ENCODE measurements at places on chromosomes 2 and 18. TPM values are rescaled to one million over a fixed set of nuclear protein-coding genes. Genes with fewer than 3 reads are reported as not detected.

GRCh38 chr2:1546023-1546591 lies 132.8 kb downstream of the TPO start:
- H3K36me3 ChIP-seq: no peaks in the 10 kb centered on the region
- no peak for DNase-seq
- H3K27ac ChIP-seq: no peak overlapping the region
- no peak overlapping the region for H3K4me3 ChIP-seq
- H3K4me1 ChIP-seq: peaks cover 14% of the 10 kb centered on the region

DNA sequence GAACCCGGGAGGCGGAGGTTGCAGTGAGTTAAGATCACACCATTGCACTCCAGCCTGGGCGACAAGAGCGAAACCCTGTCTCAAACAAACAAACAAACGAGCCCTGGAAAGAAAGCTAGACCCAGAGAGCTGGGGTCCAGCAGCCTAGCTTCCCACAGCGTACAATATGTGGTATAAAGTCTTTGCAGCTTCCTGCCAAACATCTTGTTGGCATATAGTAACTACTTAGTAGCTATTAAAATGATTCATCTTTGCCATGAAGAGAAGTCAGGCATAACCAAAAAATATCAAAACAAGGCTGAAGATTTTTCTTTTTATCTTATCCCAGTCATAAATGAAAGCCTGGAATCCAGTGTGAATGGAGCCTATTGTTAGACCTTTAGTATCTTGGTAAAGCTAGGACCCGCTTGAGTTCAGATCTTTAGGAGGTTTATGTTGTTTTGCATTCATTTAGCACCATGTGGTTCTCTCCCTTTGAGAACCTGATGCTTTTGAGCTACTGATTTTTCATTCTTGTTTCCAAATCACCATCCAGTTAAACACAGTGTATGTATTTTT lies 139.7 kb upstream of the NOSTRIN start:
- H3K36me3 ChIP-seq: no peaks in the 10 kb centered on the region
- no peaks in the 10 kb centered on the region for H3K27me3 ChIP-seq
- H3K27ac ChIP-seq: no peak overlapping the region
- H3K4me1 ChIP-seq: peaks cover 6% of the 10 kb centered on the region
- H3K4me3 ChIP-seq: no peak overlapping the region

DNA sequence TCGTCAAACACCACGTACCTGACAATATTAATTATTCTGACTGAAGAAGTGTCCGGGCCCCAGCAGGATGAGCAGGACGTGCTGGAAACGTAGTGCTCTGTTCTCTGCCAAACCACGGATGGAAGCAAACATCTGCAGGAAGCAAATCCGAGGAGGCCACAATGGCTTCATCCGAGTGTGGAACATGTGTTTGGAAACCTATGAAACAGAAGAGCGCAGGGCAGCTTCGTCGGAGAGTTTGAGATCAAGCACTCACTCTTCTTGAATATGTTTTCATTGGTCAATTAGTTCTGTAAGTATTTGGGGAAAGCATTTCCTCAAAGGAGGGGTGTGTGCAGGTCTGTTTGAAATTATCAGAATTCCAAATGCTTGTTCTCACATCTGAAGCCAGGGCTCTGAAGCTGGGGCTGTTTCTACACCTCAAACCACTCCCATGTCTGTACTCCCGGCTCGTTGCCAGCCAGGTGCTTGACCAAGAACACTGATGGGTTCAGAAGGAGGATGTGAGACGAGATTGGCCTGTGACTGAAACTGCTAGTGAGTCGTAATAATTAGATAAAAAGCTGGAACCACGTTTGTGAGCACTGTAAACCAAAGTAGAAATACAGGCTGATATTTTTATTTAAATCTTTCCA lies 356.6 kb upstream of the SALL3 start:
- H3K27ac ChIP-seq: no peak overlapping the region
- H3K4me3 ChIP-seq: no peak overlapping the region
- H3K27me3 ChIP-seq: no peaks in the 10 kb centered on the region
- no peaks in the 10 kb centered on the region for H3K4me1 ChIP-seq
- DNase-seq: no peak
- no peaks in the 10 kb centered on the region for H3K36me3 ChIP-seq

- H3K36me3 ChIP-seq: no peaks in the 10 kb centered on the region
- no peak overlapping the region for H3K27ac ChIP-seq
- no peaks in the 10 kb centered on the region for H3K27me3 ChIP-seq
- H3K4me3 ChIP-seq: no peak overlapping the region
- no peak for DNase-seq
- H3K4me1 ChIP-seq: no peaks in the 10 kb centered on the region
Measured at GRCh38 chr2:107025869-107026380, 140.0 kb upstream of the ST6GAL2 start.

GRCh38 chr2:191777351-191777750 lies 69.5 kb downstream of the CAVIN2 start:
- H3K27me3 ChIP-seq: no peaks in the 10 kb centered on the region
- DNase-seq: no peak
- no peak overlapping the region for H3K4me3 ChIP-seq
- H3K27ac ChIP-seq: no peak overlapping the region
- H3K4me1 ChIP-seq: no peaks in the 10 kb centered on the region
- H3K36me3 ChIP-seq: no peaks in the 10 kb centered on the region

DNA sequence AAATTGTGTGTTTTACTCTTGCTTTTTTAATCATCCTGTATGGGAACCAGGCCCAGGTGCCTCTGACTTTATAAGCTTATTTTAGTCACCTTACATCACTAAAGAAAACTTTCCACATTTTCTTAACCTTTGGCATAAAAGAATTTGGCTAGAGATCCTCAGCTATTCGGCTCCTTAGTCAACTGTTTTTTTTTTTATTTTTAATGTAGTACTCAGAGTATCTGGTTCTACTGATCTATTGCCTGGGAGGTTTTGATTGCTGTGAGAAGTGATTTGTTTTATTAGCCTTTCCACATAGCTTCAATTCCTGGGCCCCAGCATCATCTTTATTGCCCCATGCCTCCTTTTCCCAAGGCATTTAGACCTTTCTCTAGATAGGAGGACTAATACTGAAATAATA lies 121.0 kb downstream of the MYO1B start:
- no peak overlapping the region for H3K4me3 ChIP-seq
- H3K27ac ChIP-seq: no peak overlapping the region
- H3K27me3 ChIP-seq: no peaks in the 10 kb centered on the region
- no peak for DNase-seq
- no peaks in the 10 kb centered on the region for H3K36me3 ChIP-seq

GLB1L gene
- 0.26 TPM for polyA plus RNA-seq

GRCh38 chr2:98118161-98118560 lies 31.2 kb downstream of the VWA3B start:
- no peaks in the 10 kb centered on the region for H3K36me3 ChIP-seq
- H3K27me3 ChIP-seq: no peaks in the 10 kb centered on the region
- H3K27ac ChIP-seq: no peak overlapping the region
- DNase-seq: no peak

AQP12A gene
- not detected for polyA plus RNA-seq

- no peaks in the 10 kb centered on the region for H3K36me3 ChIP-seq
- no peak for DNase-seq
- no peaks in the 10 kb centered on the region for H3K4me1 ChIP-seq
- no peak overlapping the region for H3K27ac ChIP-seq
- H3K27me3 ChIP-seq: no peaks in the 10 kb centered on the region
- no peak overlapping the region for H3K4me3 ChIP-seq
Measured at GRCh38 chr18:26405190-26405801, 143.1 kb downstream of the KCTD1 start.

DNA sequence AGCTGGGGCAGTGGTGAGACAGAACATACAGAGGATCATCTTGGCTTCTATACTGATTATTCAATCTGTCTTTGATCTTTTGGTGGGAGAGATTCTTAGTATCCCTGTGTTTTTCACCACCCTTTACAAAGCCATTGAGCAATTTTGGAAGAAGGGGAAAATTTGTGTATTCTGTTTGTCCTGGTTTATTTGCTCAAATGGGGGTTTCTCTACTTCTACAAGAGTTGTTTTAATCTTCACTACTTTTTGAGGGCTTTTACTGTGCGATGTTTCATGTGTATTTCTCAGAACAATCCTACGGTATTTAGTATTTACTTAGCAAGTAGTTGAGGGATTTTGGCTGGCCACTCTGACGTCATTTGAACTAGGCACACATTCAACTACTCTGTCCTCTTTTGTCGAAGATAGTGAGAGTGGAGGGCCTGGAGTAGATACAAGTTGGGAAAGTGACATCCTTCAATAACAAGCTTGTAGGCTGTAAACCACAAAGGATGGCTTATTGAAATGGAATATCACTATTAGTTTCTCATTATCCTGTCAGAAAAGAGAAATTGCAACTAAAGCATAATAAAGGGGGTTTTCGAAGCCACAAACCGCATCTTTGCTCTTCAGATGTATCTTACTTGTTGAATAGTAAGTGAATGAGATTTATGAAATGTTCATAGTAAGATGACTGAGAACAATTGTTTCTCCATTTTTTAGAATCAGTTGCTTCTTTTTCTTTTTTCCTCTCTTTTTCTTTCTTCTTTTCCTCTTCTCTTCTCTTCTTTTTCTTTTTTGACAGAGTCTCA lies 24.8 kb downstream of the FMNL2 start:
- H3K36me3 ChIP-seq: no peaks in the 10 kb centered on the region
- no peak overlapping the region for H3K27ac ChIP-seq
- DNase-seq: no peak
- H3K4me1 ChIP-seq: no peaks in the 10 kb centered on the region

DNA sequence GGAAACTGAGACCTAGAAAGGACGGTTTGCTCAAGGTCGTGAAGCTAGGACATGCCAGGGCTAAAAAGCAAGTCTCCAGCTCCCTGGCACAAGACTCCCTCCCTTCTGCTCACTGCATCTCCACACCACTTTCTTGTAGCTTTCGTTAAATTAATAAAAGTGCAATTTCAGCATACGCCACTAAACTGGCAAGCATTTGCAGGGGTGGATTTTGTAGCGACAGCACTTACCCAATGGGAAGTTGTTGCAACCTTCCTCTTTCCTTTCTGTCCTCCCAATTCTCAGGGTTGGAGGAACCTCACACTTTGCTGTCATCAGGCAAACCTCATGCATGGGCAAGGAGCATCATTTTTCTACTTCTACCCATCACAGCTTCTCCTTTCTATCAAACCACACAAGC lies 7.4 kb upstream of the RHOB start:
- no peaks in the 10 kb centered on the region for H3K36me3 ChIP-seq
- no peak overlapping the region for H3K4me3 ChIP-seq
- DNase-seq: no peak
- H3K27ac ChIP-seq: no peak overlapping the region

DNA sequence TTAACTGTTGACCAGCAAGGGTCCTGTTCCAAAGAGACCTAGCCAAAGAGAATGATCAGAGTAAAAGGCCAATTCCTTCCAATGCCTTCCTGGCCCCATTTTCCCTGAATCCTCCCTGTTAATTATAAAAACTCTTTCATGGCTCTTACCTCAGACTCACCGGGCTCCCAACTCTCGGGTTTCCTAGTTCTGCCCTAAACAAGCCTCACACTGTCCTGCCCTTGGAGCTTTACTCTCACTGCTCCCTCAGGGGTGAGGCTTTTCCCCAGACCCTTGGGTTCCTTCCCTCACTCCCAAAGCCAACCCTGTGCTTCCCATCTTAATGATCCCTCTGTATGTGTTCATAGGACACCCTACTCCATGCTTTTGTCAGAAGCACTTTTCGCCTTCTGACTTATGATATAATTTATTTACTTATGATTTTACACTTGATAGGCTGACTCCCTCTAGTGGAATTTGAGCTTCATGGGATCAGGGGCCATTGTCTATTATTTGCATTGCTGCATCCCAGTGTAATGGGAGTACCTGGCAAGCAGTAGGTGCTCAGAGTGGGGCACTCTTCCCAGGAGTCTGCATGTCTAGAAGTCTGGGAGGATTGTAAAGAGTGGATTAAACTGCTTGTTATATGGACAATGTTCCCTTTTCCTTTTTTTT lies 29.9 kb upstream of the ZNG1B start:
- no peak overlapping the region for H3K4me3 ChIP-seq
- DNase-seq: no peak
- H3K27ac ChIP-seq: no peak overlapping the region
- H3K36me3 ChIP-seq: no peaks in the 10 kb centered on the region
- no peaks in the 10 kb centered on the region for H3K27me3 ChIP-seq

GRCh38 chr18:70024829-70025228 lies 77.2 kb upstream of the CD226 start:
- H3K4me1 ChIP-seq: no peaks in the 10 kb centered on the region
- H3K27me3 ChIP-seq: no peaks in the 10 kb centered on the region
- no peak overlapping the region for H3K4me3 ChIP-seq
- DNase-seq: no peak
- H3K36me3 ChIP-seq: peaks cover 4% of the 10 kb centered on the region

GRCh38 chr2:122003196-122003940 lies 247.9 kb downstream of the TSN start:
- H3K4me1 ChIP-seq: no peaks in the 10 kb centered on the region
- no peaks in the 10 kb centered on the region for H3K27me3 ChIP-seq
- no peak overlapping the region for H3K4me3 ChIP-seq
- DNase-seq: no peak
- no peak overlapping the region for H3K27ac ChIP-seq

GRCh38 chr2:103789381-103790095 lies 1027.7 kb downstream of the TMEM182 start:
- no peak for DNase-seq
- no peak overlapping the region for H3K4me3 ChIP-seq
- no peaks in the 10 kb centered on the region for H3K4me1 ChIP-seq
- no peaks in the 10 kb centered on the region for H3K27me3 ChIP-seq

CFAP221 gene
- polyA plus RNA-seq: not detected

MSTN gene
- polyA plus RNA-seq: not detected

DNA sequence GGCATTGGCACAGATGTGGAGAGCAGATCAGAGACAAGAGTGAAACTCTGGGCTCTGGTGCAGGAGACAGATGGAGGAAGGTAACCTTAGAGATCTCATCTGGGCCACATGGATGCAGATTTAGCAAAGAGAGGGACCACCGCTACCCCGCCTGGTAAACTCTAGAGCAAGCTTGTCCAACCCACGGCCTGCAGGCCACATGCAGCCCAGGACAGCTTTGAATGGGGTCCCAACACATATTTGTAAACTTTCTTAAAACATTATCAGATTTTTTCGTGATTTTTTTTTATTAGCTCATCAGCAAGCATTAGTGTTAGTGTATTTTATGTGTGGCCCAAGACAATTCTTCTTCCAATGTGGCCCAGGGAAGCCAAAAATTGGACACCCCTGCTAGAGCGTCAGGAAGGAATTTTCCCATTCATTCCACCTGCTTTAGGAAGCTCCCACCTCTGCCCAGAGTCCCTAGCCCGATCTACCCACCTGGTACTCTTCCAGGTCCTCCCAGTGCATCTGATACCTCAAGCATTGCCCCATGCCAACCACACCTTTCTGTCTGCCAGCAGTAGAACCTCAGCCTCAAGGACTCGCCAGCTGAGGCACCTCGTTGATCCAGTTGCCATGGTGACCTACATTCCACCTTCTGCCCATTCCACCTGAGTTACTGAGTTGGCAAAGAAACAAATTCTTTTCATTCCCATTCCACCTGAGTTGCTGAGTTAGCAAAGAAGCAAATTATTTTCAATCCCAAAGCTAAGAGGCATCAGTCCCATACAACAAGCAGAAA lies at the start of gene CIB4:
CIB4 (minus strand) TSS at position 586 of the 784 bp plus-strand sequence; CDS start at position 534, 52 bp downstream.
- no peaks in the 10 kb centered on the region for H3K36me3 ChIP-seq
- H3K27me3 ChIP-seq: no peaks in the 10 kb centered on the region
- no peak within 1 kb of the TSS for H3K4me3 ChIP-seq
